Caudate nucleus (tissue), 63 donors: ENCODE measurements at places on chromosomes 1 and 21.

DNA sequence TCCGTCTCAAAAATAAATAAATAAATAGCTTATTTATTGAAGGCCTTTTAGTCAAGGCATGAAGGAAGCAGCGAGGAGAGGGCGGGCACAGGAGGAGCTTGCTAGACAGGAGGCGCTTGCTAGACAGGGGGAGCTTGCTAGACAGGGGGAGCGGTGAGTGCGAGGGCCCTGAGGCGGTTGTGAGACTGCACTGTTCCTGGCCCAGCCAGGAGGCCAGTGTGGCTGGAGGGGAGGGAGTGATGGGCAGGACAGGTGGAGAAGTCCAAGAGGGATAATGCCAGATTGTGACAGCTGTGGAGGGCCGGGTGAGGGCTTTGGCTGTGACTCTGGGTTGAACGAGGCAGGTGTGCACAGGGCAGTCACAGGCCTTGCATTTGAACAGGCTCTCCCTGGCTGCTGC is 18.2 kb downstream of the KIF17 start:
- DNase-seq = no peak

- no peak for DNase-seq
These were observed 287.2 kb downstream of the LMO4 start for GRCh38 chr1:87615901-87616300.

GRCh38 chr1:211783266-211783665 is 47.3 kb downstream of the LPGAT1 start:
- DNase-seq = no peak

- no peak for DNase-seq
These were observed 6.8 kb downstream of the CDC14A start for GRCh38 chr1:100359139-100359538.

- DNase-seq = peak; percentile 1
These were observed 1.7 kb upstream of the TNFRSF9 start for GRCh38 chr1:7942214-7942921.

DNA sequence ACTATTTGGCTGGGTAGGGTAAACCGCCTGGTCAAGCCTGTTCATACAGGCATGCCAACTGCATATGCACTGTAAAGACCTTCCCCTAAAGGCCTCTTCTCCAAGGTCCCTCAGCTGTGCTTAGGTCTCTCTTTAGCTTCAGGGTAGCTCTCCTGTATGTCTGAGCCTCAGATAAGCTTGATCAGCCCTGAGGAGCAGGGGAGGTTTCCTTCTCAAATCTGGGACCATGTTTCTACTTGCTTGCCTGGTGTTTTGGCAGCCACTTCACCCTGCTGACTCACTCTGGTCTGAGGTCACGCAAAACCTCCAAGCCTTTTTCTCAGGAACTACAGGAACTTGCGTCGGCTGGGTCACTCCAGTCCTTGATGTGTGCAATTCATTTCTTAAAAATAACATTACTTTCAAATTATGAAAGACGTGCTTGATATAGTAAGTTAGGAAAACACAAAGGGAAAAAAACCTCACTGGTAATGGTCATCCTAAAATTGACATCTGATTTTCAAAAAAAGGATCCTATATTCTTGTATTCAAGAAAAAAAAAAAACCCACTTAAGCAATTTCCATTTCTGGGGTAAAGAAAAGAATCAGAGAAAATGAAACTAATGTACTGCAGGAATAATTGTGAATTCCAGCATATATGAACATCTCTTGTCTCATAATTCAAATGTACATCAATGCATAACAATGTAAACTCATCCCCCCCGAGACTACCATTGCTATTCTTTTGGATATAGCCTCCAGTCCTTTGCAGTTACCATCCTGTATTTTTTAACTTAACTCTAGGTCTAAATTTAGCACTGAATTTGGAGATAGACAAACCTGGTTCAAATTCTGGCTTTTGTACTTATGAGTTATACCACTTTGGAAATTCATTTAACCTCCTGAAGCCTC is 24.8 kb upstream of the RNF19B start:
- no peak for DNase-seq

- no peak for DNase-seq
These were observed 839.9 kb downstream of the LTN1 start for GRCh38 chr21:28152732-28153131.

DNA sequence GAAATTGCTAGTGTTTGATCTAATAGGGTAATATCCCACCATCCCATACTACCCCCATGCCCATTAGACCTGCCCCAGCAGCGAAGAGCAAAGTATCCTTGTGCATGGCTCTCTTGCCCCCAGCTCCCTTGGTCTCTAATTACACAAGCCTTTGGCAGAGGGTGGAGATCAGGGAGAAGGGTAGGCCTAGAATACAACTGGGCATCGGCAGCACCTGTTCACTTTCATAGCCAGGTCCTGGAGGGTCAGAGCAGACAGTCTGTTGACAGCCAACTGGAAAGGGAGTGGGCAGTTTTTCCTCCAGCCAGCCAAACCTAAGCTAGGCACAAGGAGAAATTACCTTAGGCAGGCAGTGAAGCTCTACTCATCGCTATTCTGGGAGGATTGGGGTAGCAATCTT is 2.7 kb upstream of the PIGC start:
- DNase-seq = no peak

- no peak for DNase-seq
These were observed 35.4 kb upstream of the CITED4 start for GRCh38 chr1:40897513-40897912.

DNA sequence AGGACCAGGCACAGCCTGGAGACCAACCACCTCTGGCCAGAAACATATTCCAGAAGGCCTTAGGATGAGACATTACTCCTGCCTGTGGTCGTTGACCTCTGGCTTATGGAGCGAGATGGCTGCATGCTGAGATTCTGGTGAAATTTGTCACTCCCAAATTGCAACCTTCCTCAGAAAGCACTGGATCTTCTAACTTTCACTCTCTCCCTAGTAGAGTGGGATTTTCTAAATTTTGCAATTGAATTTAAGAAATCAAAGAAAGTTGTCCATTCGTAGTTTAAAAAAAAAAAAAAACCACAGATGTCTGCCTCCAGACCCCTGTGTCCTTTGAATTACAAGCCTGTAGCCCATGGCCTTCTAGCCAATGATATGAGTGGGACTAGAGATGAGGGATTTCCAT is 28.6 kb upstream of the IL10 start:
- no peak for DNase-seq

DNA sequence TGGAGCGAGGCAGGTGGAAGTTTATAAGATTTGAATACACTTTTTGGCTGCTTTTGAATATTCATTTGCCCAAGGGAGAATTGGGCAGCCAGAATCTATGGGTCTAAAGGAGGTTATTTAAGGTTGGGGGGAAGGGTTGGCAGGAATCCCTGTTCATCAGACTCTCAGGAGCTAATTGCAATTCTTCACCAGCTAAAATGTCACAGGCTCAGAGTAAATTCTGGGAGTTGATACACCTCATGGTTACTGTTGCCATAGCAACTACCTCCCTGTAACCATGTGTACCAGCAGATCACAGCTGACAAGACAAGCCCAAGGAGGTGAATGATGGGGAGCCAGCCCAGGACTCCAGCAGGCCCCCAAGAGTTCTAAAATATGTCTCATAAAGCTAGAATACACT is 75.5 kb downstream of the CAMK2N1 start:
- no peak for DNase-seq

- no peak for DNase-seq
These were observed 9.0 kb downstream of the SOX13 start for GRCh38 chr1:204081791-204082513.

DNA sequence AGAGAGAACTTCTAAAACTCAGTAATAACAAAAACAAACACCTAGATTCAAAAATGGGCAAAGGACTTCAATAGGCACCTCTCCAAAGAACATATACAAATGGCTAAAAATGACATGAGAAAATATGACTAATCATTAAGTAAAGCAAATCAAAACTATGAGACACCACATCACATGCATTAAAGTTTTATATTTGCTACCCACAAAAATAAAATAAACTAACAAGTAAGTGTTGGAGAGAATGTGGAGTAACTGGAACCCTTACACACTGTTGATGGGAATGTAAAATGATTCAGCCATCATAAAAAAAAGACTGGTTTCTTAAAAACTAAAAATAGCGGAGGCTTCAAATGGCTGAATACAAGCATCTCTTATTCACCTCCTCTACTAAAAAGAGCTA is 262.1 kb upstream of the PKN2 start:
- no peak for DNase-seq

DNA sequence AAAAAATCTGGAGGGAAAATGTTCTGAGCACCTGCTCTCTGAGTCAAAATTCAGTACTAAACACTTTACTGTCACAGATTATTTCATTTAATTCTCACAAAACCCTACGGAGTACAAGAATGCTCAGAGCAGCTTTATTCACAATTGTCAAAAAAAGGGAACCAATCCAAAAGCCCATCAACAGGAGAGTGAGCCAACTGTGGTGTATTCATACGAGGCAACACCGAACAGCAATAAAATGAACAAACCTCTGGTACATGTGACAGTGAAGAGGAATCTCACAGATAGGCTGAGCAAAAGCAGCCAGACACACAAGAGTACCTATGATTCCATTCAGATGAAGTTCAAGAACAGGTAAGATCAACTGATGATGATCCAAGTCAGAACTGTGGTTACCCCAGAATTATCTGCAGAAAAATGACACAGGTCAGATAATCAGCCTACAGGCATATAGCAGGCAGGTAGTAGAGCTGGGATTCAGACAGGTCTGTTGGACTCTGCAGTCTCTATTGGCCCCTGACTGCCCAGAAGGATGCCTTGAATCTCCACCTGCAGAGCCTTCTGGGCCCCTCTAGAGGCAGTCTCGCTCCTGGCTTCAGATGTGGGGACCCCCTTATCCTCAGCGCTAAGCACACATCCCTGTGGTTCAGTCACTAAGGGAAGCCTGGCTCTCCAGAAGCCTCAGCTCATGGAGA is 19.2 kb downstream of the SLC9A1 start:
- DNase-seq = no peak

DNA sequence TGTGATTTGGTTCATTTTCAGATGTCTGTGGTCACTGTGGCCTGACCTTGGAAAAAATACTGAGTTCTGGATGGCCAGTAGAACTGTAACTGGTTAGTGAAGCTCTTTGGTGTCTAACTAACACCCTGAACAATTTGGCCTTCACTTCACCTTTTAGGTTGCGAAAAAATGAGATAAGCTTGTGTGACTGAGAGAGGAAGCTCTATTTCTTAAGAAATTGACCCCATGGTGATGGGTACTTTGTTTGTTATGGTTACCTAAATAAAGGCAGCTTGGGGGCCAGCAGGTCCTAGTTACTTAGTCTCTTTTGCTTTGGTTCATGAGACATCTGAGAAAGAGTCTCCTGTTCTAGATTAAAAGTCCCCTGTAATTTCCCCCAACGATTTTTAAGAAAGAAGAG is 181.6 kb downstream of the ZNF326 start:
- DNase-seq = no peak

DNA sequence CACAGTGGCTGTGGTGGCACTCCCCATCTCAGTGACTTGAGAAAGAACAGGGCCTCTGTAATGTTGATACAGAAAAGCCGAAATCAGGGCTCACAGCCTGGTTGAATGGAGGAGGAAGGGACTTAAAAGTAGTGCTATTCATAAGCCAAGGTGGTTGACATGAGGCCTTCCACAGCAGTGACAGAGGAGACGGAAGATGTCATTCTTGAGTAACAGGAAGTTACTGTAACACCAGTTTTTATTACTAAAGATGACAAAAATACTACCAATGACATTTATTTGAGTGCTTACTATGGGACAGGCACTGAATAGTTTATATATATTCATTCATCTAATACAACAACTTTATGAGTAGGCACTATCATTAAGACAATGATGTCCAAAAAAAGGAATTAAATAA is 52.8 kb upstream of the GNG12 start:
- DNase-seq = no peak

- DNase-seq = no peak
These were observed 353.9 kb upstream of the CAMK1G start for GRCh38 chr1:209229494-209230061.

DNA sequence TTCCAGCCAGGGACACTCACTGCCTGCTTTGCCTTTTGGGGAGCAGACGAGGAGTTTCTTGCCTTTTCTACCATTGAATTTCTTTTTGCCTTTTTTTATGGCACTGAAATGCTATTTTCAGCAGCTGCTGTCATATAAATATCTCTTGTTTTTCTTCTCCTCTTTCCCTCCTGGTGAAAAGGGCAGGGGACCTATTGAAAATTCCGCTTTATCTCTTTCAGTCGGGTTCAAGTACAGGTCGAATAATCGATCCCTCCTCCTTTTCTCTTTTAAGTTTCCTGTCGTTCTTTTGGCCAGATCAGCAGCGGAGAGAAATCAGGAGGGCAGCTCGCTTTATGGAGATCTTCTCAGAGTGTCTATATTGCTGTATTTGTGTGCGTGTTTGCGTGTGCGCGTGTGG is 67.4 kb upstream of the CASZ1 start:
- DNase-seq = no peak

- no peak for DNase-seq
These were observed 121.3 kb downstream of the MAST2 start for GRCh38 chr1:45924736-45925135.

GRCh38 chr1:37861151-37861550 is 1.8 kb upstream of the MTF1 start:
- DNase-seq = no peak

GRCh38 chr1:231796141-231796540 is 169.6 kb downstream of the DISC1 start:
- no peak for DNase-seq

DNA sequence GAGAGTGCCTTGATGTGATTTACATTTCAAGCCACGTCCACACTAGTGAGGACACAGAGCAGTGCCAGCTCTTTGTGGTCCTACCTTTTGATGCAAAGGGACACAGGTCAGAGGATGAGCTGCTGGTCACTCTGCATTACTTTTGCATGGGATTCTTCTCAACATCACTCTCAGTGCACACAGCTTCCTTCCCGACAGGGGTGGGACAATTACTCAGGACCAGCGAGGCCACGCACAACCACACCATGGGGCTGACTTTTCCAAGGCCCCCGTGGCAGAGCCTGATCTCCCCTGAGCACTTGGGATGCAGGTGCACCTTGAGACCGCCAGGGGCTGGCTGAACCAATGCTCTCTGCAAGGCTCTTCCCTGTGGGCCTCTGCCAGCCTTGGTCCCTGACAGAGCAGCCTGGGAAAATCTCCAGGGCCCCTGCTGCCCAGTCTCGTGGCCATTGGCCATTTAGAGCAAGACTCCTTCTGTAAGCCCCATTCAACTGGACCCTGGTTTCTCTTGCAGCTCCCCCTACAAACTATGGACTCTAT is 13.2 kb upstream of the PRAMEF12 start:
- DNase-seq = no peak

DNA sequence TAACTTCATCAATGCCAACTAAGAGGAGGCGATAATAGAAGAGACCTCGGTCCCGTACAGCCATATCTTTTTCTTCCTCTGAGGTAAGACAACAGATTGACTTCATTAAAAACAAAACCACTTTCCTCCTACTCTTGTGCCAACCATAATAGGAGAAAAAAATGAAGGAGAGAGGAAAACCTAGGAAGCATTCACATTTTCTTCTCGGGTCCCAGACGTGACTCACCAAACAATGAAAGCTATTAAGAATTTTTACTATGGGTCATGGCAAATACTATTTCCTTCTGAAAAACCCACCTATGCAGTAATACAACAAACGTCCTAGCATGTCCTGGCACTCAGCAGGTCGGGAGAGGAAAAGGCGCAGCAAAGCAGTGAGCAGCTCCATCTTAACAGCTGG is 8.6 kb upstream of the BCL2L15 start:
- DNase-seq = no peak

GRCh38 chr1:53693339-53693738 is 45.6 kb downstream of the GLIS1 start:
- no peak for DNase-seq
